ENCODE measurements at places on chromosomes 13 and 19.

GRCh38 chr19:31037286-31037980 lies 311.8 kb downstream of the TSHZ3 start:
- no peak for DNase-seq

- DNase-seq: no peak
Observed at GRCh38 chr19:4347521-4347920, 4.2 kb downstream of the MPND start.

DNA sequence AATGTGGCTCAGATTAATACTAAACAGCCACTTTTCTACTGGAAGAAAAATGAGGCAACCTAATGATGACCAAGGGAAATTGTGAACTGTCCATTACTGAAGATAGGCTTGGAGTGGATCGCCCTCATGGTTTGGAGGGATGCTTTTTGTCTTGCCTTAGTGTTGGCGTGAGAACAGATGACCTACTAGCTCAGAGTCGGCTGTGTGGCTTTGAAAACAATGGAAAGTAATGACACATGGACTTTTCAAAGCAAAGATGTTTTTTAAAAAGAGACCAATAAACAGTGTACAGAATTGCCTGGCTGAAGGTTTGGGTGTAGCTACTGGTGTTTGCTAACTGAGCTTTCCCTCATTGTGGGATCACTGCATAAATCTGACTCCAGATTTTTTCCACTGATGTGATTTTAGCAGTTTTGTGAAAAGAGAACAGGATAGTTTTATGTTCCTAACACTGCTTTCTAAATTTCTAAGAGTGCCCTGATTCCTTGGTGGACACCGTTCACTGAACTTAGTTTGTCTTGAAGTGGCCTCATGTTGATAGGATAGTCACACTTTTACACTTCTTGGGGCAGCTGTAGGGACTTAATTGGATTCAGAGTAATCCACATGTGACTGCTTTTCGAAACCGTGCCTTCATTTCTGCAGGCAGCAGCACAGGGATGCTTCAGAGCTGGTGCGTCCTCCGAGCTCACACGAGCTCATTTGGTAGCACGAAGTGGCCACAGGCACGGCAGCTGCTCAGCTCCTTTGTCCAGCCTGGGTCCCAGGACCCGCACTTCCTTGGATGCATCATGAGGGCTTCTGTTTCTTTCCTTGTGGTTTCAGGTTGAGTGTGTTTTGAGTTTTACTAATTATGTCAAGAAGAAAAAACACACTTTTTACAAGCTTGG lies 4.3 kb downstream of the CEBPG start:
- DNase-seq: no peak

- DNase-seq: no peak
Observed at GRCh38 chr19:55624109-55625003, at the start of gene ZNF784. ZNF784 (minus strand) TSS chr19:55624566; CDS start chr19:55624561, 5 bp downstream.

- no peak for DNase-seq
Observed at GRCh38 chr13:59631271-59631670, 532.5 kb downstream of the DIAPH3 start.

GRCh38 chr13:25463496-25463895 lies 91.7 kb downstream of the ATP8A2 start:
- DNase-seq: no peak

DNA sequence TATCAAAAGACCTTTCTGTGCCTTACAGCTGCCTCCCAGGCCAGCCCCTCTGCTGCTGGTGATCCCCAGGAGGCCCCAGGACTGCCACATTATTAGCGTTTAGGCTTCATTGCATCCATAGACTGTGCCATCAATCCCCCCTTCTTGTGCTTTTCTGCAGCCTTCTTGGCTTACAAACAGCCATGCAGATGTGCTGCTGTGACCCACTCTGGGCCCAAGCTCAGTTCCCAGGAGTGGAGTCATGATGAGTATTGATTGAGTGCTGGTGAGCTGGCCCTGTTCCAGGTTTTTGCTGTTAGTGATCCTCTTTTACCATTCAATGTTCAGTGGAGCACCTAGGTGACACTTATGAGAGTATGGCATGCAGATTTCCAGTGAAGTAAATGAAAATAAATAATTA lies 59.9 kb upstream of the SLAIN1 start:
- no peak for DNase-seq

GRCh38 chr13:114128624-114129522 lies 3.5 kb downstream of the RASA3 start:
- DNase-seq: peak; percentile 72

GRCh38 chr13:99381766-99382165 lies 74.6 kb upstream of the GPR183 start:
- no peak for DNase-seq

DNA sequence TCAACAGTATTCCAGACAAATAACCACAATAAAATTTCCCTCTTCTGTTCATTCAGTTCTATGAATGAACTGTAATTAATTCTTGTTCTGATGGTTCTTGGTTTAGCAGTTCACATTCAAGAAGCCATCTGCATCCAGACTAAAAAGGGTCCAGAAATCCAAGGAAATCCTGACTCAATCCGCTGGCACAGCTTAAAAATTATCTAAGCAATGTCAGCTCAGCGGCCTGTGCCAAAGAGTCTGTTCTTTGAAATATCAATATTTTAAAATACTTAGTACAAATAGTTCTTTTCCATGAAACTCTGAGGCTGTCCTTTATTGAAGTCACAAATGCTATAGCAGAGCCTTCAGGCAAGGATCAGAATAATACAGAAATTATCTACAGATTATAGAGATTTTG lies 57.2 kb downstream of the DHRS12 start:
- DNase-seq: no peak

- DNase-seq: no peak
Observed at GRCh38 chr13:77536358-77536757, 852 bp downstream of the SCEL start.

DNA sequence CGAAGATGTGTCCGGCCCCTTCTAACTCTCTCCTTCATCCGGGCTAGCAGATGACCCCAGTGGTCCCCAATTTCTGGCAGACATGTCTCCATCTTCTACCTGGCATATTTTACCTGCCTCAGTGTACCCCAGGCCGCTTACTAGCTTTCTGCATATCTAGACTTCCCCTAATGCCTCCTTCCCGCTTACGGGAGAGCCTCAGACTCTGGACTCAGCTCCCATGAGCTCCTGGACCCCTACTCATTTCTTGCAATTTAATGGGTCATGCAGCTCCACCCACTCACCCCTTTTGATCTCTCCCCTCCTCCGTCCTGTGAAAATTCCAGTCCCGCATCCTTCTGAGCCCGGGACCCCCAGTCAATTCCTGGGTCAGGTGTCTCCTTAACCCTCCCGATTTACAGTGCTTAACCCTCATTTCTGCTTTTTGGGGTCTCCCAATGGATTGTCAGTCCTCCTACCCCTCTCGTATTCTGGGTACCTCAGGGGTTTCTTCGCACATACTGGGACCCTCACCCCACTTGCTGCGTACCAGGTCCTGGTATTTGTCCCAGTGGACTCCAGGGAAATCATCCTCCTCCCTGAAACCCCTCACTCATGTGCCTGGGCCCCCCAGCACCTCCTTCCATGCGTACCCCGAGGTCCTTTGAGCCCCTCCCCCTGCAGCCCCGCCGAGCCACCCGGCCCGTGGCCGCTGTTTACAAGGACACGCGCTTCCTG lies 500 bp upstream of the JUNB start:
- DNase-seq: no peak

DNA sequence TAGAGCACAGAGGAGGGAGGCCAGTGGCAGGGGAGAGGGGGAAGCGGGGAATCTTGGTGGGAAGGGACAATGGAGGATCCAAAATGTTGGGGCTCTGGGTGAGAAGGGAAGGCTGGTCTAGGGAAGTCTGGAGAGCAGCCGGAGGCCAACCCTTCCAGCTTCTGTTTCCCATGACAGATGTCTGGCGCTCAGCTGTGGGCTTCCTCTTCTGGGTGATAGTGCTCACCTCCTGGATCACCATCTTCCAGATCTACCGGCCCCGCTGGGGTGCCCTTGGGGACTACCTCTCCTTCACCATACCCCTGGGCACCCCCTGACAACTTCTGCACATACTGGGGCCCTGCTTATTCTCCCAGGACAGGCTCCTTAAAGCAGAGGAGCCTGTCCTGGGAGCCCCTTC lies 1.1 kb downstream of the PSENEN start:
- DNase-seq: no peak

DNA sequence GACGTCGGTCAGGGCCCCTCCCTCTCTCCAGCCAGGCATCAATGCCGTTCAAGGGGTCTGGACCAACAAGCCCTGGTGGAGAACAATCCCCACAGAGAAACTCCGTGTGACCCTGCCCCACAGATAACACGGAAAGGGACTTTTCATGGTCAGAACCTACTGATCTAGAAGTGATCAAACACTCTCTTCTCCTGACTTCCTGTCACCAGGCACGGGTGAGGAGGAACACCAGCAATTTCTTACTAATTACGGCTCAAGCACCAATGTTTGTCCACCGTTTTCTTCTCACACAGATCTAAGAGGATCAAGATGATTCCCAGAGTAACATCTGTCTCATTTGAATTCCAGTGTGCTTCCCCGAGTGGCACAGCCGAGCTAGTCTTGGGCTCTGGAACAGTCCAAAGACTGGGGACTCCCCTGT lies 11.8 kb downstream of the RASA3 start:
- DNase-seq: no peak

- no peak for DNase-seq
Observed at GRCh38 chr13:29922896-29923295, 72.5 kb upstream of the UBL3 start.

- DNase-seq: no peak
Observed at GRCh38 chr19:14063105-14063504, 1.2 kb upstream of the PALM3 start.

GRCh38 chr13:93899981-93900380 lies 579.5 kb downstream of the DCT start:
- peak; percentile 17 for DNase-seq

DNA sequence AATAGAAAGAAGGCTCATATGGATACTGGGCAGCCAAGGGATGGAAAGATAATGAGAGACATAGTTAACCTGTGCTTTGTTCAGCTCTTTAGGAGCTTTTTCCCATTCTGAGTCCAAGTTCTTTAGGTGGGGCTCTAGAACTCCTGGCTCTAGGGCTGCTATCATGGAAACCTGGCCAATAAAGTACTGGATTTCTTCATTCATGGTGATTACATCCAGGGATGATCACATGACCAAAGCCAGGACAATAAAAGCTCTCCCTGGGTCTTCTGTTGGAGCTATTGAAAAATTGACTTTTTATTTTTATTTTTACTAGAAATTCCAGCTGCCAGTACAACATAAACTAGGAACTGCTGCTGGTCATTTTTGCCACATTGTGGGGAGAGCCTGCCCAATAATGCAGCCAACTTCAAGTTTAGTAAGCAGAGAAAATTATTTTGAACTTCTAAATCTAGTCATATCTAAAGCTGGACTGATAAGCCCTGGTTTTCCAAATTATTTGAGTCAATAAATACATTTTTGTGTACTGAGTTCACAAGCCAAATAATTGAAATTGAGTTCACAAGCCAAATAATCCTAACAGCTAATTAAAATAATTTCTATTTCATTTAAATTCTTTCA lies 224.9 kb upstream of the STARD13 start:
- DNase-seq: no peak

- DNase-seq: no peak
Observed at GRCh38 chr19:41758846-41759245, 3.5 kb downstream of the CEACAM6 start.

- DNase-seq: no peak
Observed at GRCh38 chr19:43462383-43462782, 3.0 kb downstream of the LYPD3 start.

DNA sequence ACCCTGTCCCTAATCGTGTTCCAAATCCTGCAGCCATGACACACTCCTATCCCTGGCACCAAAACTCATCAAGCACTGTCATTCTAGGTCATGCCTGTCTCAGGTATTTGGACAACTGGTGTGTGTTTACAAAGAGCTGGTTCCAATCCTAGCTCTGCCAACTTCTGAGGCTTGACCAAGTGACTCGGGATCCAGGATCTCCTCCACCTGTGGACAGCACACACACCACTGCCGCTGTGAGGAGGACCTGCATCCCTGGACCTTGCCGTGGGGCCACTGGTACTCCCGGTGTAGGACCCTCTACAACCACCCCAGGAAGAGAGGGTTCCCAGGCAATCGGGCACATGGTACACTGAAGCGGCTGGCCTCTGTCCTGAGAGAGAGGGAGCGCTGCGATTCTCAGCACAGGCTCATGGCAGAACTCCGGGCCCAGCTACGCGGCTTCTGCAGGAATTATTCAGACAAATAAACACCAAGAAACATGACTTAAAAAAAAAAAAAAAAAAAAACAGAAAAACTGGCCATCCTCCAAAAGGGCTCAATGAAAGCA lies 20.4 kb downstream of the MLLT1 start:
- no peak for DNase-seq

GRCh38 chr19:13420780-13421179 lies 85.5 kb downstream of the CACNA1A start:
- no peak for DNase-seq

- no peak for DNase-seq
Observed at GRCh38 chr19:412356-413355, 3.7 kb upstream of the C2CD4C start.

DNA sequence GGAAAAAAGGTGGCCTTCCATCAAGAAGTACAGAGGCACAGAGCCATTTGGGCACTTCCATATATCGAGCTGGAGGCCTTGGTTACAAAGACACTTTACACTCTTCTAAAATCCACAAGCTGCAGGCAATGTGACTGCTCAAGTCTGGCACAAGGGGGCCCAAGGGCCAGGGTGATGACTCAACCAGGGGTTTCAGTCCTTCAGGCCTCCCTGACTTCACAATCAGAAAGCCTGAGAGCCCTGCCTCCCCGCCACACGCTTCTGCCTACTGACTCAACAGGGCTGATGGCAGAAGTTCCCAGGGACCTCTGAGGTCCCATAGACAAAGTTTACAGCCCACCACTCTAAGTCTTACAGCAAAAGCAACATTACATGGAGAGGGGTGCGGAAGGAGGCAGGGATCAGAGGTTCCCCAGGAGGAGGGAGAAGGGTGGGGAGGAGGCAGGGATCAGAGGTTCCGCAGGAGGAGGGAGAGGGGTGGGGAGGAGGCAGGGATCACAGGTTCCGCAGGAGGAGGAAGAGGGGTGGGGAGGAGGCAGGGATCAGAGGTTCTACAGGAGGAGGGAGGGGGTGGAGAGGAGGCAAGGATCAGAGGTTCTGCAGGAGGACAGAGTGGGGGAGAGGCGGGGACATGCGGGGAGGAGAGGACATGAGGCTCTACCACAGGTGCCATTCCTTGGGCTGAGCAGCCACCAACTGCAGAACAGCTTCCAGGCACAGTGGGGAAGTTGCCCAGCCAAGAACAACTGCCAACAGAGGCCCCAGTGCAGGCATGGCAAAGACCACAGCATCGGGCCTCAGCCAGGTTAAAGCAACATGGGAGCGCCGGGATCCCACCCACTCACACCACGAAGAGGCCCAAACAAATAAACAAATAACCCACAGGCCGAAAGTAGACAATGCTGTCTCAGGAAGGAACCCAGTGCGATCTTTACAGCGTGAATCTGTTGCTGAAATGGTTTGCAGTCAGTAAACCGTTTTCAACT lies 52.0 kb downstream of the SLC7A1 start:
- no peak for DNase-seq

DNA sequence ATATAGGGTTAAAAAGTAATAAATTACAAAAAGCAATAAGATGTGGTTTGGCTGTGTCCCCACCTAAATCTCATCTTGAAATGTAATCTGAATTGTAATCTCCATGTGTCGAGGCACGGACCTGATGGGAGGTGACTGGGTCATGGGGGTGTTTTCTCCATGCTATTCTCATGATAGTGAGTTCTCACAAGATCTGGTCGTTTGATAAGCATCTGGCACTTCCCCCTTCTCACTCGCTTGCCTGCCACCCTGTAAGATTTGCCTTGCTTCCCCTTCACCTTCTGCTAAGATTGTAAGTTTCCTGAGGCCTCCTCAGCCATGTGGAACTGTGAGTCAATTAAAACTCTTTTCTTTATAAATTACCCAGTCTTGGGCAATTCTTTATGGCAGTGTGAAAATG lies 577.4 kb downstream of the TBC1D4 start:
- no peak for DNase-seq

- DNase-seq: no peak
Observed at GRCh38 chr13:39433651-39434050, 169.3 kb downstream of the LHFPL6 start.
